ENCODE measurements at places on chromosomes 7 and 10.
A peak's percentile ranks its signal among the peaks of the same experiment; 100 is the strongest.

DNA sequence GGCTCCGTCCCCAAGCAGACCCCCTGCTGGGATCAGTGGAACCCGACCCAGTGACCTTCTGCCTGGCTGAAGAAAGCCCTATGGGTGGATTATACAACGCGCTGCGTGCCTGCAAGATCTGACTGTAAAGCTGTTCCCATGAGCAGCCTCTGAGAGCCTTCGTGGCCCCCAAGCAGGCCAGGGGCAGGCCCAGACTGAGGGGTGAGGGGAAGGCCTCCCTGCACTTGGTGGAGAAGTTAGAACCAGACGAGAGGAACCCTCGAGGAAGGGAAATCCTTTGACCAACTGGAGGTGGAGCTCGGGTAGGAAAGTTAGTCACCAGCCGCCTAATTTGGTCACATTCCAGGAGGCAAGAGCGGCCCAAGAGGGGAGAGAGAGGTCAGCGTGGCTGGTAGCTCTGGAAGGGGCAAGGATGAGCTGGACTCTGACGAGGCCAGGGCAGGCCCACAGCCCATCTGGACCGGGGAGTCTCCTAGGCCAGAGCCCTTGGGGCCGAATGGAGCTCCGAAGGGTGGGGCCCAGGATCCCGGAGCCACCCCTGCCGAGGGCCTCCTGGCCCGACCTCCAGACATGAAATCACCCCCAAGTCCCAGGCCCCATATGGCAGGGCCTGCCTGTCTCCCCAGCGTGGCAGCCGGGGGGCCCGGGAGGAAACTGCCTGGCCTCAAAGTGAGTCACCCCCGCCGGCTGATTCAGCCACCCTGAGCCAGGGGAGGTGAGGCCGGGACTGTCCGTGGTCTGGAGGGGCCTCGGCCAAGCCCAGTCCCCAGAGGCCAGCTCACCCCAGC lies 23.3 kb upstream of the PDGFA start:
- DNase-seq = no peak

DNA sequence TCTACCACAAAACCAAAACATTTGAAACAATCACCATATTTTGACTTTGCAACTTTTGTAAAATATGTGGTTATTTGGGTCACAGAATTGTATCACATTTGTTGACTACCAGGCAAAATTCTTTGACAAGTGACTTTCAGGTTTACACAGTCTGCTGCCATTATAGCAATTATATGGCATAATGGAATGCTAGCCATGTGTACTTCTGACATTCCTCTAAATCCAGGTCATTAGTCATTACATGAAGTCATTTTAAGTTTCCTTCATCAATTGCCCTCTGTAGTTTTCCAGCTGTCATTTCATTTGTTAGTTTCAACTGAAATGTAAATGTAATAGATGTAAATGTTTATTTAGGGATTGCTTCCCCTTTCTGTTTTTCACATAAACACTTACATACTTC lies 137.5 kb downstream of the IMMP2L start:
- no peak for DNase-seq

GRCh38 chr7:15658247-15658646 lies 28.2 kb downstream of the MEOX2 start:
- no peak for DNase-seq

GRCh38 chr10:23533212-23533611 lies 94.3 kb downstream of the OTUD1 start:
- DNase-seq = no peak

- DNase-seq = no peak
Observed at GRCh38 chr7:32891043-32891799, at the start of gene KBTBD2. TSS of gene KBTBD2 (minus strand) at chr7:32891760. CDS start at chr7:32879604, 12,156 bp downstream.

GRCh38 chr7:101814081-101814990 lies 3.1 kb upstream of the CUX1 start:
- no peak for DNase-seq

GRCh38 chr7:37191797-37192196 lies 256.9 kb downstream of the ELMO1 start:
- no peak for DNase-seq

GRCh38 chr10:128161031-128161430 lies 34.8 kb upstream of the MKI67 start:
- no peak for DNase-seq

DNA sequence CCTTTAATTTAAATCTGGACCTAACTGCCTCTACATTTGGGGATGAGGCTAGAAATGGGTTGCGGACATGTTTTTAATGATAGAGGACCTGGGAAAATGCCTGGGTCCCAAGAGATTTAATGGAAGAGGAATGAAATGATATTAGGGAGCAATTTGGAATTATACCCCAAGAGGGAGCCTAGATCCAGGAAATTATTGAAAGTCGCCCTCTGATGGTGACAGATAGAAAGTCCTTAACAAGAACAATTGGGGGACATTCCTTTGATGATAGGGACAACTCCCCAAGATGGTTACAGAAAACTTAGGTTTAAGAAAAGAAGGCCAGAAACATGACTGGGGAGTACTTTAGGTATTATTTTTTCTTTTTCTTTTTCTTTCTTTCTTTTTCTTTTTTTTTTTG lies 9.5 kb upstream of the TSGA13 start:
- DNase-seq = peak; percentile 24

DNA sequence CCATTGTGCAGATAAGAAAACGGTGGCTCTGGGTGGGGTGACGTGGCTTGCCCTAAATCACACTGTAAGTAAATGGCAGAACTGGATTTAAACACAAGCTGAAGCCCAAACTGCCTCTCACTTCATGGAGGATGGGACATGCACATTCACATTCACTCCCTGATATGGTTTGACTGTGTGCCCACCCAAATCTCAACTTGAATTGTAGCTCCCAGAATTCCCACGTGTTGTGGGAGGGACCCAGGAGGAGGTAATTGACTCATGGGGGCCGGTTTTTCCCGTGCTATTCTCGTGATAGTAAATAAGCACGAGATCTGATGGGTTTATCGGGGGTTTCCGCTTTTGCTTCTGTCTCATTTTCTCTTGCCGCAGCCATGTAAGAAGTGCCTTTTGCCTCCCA lies 32.4 kb downstream of the CHST15 start:
- no peak for DNase-seq

- no peak for DNase-seq
Observed at GRCh38 chr10:120460186-120460585, 3.2 kb downstream of the PLPP4 start.

GRCh38 chr10:100986952-100987684 lies at the start of the genes MRPL43 and TWNK:
TSS of gene MRPL43 (minus strand) at chr10:100987497. CDS start at chr10:100987443, 54 bp downstream.
TSS of gene TWNK (plus strand) at chr10:100987543. CDS start at chr10:100988211, 668 bp downstream.
- DNase-seq = peak; percentile 12

- no peak for DNase-seq
Observed at GRCh38 chr7:152871678-152872060, 112.1 kb downstream of the ACTR3B start.

DNA sequence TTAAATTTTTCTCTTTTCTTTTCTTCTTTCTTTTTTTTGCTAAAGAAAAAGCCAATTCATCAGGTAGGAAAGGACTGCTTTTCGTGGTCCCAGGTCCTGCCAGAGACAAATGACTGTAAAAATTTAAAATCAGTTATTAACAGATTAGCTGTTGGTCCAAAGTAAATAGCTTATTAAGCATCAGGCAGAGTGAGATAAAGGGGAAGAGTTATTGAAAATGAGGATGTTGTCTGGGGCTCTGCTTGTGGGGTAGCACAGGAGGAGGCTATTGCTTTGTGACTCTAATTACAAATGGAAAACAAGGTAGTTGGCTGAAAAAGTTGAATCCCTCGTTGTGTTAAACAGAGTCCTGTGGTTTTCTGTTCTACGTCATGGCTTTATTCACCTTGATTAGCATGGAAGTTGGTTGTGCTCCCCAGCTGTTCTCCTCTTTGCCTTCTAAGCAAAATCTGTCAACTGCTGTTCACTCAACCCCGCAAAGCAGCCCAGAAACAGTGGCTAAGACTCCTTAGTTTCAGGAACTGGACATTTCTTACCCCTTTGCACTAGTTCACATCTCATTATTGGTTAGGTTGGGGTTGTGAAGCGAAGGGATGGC lies 128.9 kb downstream of the SNX10 start:
- DNase-seq = no peak

DNA sequence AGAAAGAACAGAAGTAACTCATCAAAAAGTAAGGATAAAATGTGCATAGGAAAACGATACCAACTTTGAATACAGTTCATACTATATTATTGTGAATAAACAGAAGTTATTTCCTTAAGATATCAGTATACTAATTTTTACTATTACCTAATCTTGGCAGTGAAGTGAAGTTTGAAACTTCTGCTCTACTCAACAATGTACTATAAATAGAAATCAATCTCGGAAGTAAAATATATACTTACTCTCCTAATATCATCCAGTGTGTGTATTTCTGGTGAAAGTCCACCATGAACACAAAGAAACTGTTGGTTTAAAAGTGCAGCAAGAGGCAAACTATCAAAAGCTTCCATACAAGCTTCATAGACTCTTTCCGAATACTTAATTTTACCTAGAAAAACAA lies 24.6 kb downstream of the PPP3CB start:
- no peak for DNase-seq

DNA sequence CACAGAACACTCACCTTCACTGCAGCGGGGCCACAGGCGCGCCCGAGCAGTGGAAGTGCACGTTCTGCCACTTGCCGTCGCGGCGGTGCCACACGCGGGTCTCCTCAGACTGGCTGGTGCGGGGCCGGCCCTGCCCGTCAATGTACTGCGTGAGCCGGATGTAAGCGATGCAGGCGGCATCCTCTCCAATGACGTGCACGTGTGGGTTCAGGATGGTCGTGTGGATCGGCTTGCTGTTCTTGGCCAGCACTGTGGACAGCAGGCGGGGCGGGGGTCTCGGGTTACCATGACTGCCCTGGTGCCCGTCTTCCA lies 19.2 kb downstream of the YKT6 start:
- no peak for DNase-seq

- DNase-seq = no peak
Observed at GRCh38 chr10:78212786-78213175, 179.1 kb downstream of the RPS24 start.

DNA sequence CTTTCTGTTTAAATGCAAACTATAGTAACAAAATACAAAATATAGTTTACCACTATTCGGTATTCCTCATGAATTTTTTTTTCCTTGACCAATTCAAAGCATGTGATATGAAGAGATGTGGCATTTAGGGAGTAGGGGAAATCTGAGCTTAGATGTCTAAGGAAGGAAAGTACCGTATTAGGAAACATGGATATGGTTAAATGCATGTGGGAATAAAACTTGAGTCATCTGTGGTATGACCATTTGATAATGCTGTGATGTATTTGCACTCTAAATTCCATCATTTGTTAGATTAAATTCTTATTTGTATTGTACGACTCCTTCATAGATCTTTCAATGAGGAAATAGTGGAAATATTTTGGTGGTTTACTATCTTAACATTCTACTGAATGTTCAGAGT lies 19.7 kb downstream of the AHR start:
- DNase-seq = no peak

DNA sequence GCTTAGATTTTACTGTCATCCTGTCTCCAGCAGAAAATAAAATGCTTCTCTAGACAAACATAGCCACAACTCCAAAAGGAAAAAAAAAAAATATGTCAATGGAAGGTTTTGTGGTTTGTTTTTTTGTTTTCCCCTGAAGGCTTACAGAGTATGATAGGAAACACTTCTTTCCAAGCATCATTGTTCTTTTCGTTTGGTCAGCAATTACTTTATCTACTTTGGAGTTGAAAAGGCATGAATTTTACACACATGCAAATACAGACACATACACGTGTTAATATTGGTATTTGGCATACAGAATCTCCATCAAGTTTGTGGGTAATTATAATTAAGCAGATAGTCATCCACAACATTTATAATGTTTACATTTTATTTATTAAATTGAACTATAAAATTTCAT lies 496.9 kb upstream of the MBL2 start:
- no peak for DNase-seq

- no peak for DNase-seq
Observed at GRCh38 chr7:154748089-154748786, 254.7 kb downstream of the PAXIP1 start.

- no peak for DNase-seq
Observed at GRCh38 chr7:18235819-18236218, 208.2 kb upstream of the PRPS1L1 start.

GRCh38 chr10:118798231-118798662 lies 43.5 kb upstream of the CACUL1 start:
- DNase-seq = no peak

GRCh38 chr10:132712743-132713142 lies 73.2 kb downstream of the NKX6-2 start:
- DNase-seq = no peak

DNA sequence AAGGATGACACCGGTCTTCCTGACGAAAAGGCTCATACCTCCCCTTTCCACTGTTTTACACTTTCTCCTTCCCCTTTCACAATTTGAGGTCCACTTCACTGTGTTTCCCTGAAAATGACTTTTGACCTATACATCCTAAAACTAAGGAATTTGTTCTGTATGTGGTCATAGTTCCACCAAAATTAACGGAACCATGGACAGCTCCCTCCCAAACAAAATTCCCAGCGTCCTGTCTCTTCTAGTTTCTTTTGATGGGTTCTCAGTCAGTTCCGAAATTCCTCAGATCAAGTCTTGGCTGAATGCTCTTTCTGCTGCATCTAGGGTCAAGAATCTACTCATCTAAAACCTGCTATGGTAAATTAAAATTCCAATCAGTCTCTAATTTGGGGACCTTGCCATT lies 1191.9 kb downstream of the CNTNAP2 start:
- no peak for DNase-seq

GRCh38 chr7:20507157-20507556 lies 108.3 kb upstream of the ABCB5 start:
- no peak for DNase-seq

DNA sequence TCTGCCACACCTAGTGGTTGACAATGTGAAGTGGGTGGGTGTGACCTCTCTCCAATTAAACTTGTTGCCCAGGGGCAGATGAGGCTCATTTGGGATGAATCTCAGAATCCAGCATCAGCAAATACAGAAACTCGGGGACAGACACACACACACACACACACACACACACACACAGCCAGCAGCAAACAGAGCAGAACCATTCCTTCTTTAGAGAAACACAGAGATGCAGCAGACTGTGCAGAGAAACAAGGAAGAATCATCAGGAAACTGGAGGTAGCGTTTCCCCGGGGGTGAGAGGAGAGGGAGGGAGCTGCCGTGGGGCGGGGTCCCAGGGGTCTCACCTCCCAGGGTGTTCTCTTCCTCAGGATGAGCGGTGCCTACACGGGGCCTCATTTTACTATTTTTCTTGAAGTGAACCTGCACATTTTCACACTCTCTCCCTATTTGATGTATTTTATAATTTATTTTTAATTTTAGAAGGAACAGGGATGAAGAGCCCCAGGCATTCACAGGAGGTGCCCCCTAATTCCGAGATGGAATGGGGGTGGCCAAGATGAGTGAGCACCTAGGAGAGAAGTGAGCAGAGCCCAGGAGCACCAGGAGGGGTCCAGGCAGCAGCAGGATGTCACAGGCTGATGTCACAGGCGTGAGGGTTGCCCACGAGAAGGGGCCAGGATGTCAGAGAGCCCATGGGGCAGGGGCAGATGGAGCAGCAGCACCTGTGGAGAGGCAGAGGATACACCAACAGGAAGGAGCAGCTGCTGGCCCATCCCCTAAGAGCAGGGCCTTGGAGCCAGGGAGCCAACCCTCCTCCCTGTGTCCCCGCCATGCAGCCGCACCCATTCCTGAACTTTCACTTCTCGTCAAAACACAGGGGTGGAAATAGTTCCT lies 85.3 kb upstream of the PPP2R2D start:
- no peak for DNase-seq
